ENCODE measurements at places on chromosomes 5 and 9.
A peak's percentile ranks its signal among the peaks of the same experiment; 100 is the strongest.

- no peak for DNase-seq
Measured at GRCh38 chr9:110008663-110009062, 199.3 kb downstream of the C9orf152 start.

DNA sequence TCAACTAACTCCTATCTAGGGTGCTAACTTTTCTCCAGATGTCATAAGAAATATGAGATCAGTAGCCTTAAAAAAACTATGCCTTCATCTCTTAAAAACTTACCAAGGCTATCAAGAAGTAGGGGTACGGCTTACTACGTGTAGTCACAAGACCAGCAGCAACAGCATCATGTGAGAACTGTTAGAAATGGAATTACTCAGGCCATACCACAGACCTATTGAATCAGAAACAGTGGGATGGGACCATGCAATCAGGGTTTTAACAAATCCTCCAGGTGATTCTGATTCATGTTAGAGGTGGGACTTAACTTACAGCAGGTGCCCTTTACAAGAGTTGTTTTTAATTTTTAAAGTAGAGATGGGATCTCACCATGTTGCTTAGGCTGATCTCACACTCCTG, 4.6 kb downstream of the IFNE start:
- no peak for DNase-seq

GRCh38 chr5:139389701-139390638, at the start of gene MZB1:
MZB1 (minus strand) TSS chr5:139389913; CDS start chr5:139389856, 57 bp downstream.
- DNase-seq = no peak

GRCh38 chr9:74858751-74859414, 28.8 kb downstream of the TRPM6 start:
- DNase-seq = no peak

DNA sequence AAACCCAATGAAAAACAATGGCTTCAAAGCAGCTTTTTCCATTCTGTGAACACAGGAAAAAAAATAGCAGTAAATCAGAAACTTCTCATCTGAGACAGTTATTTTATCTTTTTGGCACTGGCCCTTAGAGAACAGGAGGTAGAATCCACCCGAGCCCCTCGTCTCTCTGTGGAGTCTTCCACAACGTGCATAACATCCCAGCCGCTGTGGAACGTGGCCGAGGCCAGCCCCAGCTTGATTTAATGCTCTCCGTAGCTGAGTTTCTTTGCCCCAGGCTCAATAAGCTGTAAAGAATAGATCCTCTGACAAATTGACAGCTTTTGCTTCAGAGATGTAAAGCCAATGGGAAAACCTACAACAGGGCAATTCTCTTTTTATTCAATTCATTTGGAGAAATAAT, 107.9 kb upstream of the DAP start:
- no peak for DNase-seq

GRCh38 chr9:115513148-115513547, 395.2 kb upstream of the TNC start:
- no peak for DNase-seq

DNA sequence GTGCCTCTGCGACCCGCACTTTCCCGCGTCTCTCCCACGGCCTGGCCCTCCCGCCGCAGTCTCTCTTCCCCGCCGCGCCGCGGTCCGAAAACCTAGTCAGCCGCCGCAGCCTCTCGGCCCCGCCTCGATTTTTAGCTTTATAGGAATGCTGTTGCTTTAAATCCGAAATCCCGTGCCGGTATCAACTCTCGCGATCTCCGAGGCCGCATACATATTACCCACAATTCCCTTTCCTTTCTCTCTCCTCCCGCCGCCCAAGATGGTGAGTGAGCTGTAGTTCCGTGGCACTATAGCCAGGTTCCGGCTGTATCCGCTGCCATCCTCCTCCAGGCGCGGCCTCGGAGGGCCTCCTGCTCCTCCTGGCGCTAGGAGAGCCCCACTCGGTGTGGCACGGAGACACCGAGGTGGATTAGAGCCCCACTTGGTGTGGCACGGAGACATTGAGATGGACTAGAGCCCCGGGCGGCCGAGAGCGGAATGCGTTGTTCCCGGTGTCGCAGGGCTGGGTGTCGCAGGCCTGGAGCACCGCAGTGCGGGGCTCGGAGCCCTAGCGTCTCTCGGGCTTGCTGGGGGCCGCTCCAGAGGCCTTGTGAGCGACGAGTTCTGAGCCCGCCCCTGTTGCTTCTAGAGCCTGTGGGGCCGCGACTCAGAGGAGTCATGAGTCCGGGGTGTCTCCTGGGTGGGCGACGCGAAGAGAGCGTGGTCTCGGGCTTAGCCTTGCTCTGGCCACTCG, at the start of the genes MED22 and RPL7A:
Gene MED22 (minus strand): TSS at position 147 of the 733 bp plus-strand sequence. CDS start 1,469 bp downstream, outside the sequence.
Gene RPL7A (plus strand): TSS at position 234 of the 733 bp plus-strand sequence. CDS start 26 bp downstream, at position 260.
- DNase-seq = peak; percentile 96

DNA sequence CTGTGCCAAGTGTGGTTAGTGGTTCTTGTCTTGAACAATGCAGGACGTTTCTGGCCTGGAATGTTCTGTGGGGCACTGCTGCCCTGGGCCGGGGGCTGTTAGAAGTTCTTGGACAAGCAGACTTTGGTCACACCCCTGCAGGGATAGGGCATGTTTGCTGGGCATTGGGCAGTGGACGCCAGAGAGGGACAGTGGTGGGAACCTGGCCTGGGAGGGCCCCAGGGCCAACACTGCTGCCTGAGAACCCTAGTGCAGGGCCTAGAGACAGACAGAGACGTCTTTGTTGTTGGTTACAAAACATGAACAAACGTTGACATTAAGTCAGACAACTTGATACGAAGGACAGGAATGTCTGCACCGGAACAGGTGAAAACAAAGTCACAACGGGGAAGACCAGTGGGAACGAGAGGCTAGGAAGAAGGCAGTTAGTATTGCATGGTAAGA, 57.0 kb downstream of the WNK2 start:
- DNase-seq = no peak

DNA sequence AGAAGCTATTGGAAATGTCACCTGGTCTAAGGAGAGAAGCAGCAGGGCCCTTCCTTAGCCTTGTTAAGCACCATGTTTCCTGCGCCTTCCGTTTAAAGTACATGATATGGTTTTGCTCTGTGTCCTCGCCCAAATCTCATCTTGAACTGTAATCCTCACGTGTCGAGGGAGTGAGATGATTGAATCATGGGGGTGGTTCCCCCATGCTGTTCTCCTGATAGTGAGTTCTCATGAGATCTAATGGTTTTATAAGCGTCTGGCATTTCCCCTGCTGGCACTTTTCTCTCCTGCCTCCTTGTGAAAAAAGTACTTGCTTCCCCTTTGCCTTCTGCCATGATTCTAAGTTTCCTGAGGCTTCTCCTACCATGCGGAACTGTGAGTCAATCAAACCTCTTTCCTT, 49.7 kb downstream of the PRDM6 start:
- no peak for DNase-seq

DNA sequence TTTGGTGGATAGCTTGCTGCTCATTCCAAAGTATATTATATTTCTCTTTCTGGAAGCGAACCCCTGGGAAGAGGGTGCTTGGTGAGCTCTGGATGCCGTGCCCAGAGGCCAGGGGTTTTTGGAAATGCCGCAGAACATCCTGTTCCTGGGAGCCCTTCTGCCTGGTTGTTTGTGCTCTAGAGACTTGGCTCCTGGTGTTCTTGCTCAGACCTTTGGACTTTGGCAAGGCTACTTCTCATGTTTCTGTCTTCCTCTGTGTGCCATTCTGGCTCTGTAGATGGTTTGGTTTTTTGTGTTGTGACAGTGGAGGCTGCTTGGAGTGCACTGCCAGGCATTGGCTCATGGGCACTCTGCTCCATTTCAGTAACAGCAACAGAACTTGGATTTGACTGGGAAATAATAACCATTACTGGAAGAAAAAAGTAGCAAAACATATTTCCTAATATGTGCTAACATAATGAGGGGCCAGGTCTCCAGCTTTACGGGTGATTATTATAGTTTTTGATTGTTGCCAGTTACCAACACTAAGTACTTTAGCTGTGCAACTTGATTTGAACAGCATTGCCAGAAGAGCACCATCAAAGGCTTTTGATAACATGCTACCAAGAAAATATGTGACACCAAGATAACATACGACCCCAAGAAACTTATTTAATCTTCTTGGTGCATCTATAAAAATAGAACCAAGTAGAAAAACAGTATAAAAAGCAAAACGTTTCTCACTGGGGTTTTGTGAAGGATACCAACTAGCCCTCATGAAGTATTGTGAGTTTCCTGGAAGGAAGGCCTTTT, 94.2 kb downstream of the PCSK1 start:
- peak; percentile 52 for DNase-seq
